SK-N-MC (cell line): ENCODE measurements at places on chromosomes 1 and 21.

DNA sequence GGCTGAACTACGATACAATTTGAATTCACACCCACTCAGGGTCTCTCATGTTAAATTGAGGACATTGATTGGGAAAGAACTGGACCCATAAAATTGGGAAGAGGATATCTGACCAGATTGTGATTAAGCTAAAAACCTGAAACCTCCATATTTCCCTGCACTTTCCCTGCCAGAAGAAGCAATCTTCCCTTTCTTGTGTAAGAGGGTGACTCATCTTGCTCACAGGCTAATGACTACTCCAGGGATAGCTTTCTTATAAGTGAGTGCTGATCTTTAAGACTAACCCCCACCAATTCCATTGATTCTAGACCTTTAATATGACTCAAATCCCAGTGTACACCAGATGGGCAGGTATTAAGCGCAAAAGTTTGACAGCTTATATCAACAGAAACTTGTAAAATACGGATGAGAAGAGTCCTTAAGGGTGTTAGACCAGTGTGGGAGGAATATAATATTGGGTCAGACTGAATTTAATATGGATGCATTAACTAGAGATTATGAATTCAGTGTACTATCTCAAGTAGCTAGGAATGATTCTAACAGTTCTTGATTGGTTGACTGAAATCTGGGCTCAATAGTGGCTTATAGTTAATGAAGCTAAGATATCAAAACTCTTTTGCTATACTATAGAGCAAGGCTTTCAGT lies 12.1 kb upstream of the SGIP1 start:
- no peak for DNase-seq

GRCh38 chr1:228288536-228289238 lies 80.8 kb downstream of the OBSCN start:
- DNase-seq = no peak

GRCh38 chr1:22517956-22518355 lies 45.3 kb upstream of the EPHA8 start:
- no peak for DNase-seq

GRCh38 chr1:100440075-100440809 lies 87.9 kb downstream of the CDC14A start:
- no peak for DNase-seq

DNA sequence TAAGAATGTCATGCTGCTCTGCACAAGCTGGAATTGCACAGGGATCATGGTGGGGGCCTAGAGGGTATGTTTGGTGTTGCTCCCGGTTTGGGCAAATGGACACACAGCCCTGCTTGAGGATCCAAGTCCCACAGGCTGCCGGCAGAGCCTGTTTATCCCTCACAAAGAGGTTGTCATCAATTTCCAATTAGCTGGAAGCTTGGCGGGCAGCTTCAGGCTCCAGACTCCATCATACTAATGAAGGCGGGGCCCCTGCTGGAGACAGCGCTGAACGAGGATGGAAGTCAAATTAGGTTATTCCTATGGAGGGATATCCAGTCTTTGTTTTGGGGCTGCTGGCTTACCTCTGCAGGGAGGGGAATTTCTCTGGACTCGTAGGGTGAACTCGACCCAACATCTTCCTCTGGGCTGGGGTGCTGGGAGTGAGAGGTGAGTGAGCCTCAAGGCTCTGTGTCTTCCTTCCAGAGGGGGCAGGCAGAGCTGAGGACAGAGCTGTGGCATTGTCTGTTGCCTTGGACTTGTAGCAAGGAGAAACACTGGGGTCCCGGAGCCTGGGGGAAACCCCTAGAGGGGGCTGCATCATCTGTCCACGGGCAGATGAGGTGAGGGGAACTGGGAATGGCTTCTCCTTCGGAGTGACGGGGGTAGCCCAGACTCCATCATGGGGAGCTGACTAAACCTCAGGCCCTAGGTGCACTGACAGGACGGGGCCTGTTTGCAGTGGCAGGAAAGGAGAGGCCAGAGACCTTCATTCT lies 24.9 kb upstream of the PARP1 start:
- DNase-seq = no peak

DNA sequence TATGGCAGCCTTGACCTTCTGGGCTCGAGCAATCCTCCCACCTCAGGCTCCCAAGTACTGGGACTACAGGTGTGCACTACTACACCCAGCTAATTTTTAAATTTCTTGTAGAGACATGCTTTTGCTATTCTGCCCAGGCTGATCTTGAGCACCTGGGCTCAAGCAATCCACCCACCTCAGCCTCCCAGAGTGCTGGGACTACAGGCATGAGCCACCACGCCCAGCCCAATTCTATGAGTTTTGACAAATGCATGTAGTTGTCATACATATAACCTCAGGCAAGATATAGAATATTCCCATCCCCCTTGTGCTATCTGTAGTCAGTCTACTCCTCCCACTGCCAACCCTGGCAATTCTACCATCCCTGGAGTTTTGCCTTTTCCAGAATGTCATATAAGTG lies 38.7 kb upstream of the TTC22 start:
- DNase-seq = no peak

- no peak for DNase-seq
These were observed 264.2 kb downstream of the HMCN1 start for GRCh38 chr1:185998391-185998790.

- DNase-seq = no peak
These were observed 7.3 kb downstream of the SLC1A7 start for GRCh38 chr1:53134961-53135734.

DNA sequence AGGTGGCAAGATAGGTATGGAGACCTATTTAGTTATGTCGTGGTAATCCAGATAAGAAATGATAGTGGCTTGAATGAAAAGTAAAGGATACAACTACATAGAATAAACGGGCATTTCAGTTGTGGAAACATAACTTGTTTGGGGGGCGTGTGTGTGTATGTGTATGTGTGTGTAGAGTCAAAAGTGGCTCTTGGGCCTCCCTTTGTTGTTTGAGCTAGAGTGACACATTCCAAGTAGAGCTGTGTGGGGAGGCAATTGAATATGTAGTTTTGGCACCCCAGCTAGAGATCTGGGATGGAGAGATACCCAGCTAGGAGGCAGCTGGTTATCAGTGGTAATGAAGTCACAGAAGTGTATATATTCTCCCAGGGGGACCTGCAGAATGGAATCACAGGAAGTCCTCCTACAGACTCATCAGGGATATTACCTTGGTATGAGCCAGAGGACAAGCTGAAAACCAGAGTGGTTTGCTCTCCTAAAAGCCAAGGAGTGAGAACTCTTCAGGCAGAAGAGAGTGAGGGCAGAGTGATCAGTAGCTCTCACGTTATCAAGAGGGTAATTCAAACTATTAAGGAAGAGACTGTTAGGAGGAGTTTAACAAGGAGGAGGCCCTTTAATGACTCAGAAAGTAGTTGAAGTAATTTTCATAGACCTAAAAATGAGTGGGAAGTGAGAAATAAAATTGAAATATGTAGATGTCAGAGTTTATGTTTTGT lies 5.1 kb downstream of the CR1L start:
- DNase-seq = no peak

- DNase-seq = no peak
These were observed 145.0 kb upstream of the FGGY start for GRCh38 chr1:59151860-59152259.

DNA sequence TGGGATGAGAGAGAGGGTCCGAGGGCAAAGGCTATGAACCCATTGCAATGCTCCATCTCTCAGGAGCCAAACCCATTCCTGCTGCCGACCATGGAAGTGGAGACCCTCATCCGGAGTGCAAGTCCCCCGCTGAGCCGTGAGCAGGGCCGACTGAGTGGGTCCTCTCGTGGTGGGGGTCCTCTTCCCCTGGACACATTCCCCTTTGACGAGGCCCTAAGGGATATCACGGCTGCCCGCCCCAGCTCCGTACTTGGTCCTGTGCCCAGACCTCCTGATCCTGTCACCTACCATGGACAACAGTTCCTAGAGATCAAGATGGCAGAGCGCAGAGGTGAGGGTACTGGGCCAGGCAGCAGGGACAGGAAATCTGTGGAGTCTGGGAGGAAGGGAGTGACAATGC lies 11.0 kb downstream of the HYI start:
- no peak for DNase-seq

DNA sequence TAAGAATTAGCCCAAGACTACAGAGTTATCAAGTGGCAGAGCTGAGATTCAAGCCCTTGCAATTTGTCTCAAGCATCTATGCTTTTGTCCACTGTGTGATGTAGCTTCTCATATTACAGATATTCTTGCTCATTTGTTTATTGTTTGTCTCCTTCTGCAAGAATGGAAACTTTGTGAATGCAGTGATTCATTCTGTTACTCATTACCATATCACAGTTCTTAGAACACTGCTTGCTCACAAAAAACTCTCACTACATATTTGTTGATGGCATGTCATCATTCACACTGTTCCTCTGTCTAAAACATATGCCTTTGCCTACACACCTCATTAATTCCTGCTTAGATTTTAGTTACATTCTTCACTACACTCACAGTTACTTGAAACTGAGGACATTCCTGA lies 1198.9 kb downstream of the PLA2G4A start:
- DNase-seq = no peak

DNA sequence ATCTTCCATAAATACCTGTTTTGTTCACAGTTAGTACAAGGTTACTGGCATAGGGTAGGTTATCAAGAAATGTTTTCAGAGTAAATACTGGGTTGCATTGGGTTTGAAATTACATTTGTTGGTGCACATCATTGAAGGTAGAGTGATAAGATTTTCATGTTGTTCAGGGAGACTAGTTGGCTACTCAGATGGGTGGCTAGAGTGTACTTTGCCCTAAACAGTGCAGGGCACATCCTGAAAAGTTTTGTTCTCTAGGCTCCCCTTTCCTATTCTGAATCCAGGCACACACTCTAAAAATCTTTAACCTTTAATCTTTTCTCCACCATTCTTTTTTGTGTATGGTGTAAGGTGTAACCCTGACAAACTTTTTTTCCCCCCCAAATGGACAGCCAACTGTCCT lies 18.0 kb downstream of the POU2F1 start:
- DNase-seq = no peak
